Chondrocyte (in vitro differentiated cells): ENCODE measurements at places on chromosomes 5 and 9. TPM values are rescaled to one million over a fixed set of nuclear protein-coding genes. Genes with fewer than 3 reads are reported as not detected.
A peak's percentile ranks its signal among the peaks of the same experiment; 100 is the strongest.

- peaks cover 10% of the 10 kb centered on the region for H3K4me1 ChIP-seq
- H3K4me3 ChIP-seq = no peak overlapping the region
- H3K27me3 ChIP-seq = peaks cover 5% of the 10 kb centered on the region
- peaks cover 2% of the 10 kb centered on the region for H3K36me3 ChIP-seq
- DNase-seq = no peak
Observed at GRCh38 chr9:99011161-99011709, 67.5 kb downstream of the COL15A1 start.

DNA sequence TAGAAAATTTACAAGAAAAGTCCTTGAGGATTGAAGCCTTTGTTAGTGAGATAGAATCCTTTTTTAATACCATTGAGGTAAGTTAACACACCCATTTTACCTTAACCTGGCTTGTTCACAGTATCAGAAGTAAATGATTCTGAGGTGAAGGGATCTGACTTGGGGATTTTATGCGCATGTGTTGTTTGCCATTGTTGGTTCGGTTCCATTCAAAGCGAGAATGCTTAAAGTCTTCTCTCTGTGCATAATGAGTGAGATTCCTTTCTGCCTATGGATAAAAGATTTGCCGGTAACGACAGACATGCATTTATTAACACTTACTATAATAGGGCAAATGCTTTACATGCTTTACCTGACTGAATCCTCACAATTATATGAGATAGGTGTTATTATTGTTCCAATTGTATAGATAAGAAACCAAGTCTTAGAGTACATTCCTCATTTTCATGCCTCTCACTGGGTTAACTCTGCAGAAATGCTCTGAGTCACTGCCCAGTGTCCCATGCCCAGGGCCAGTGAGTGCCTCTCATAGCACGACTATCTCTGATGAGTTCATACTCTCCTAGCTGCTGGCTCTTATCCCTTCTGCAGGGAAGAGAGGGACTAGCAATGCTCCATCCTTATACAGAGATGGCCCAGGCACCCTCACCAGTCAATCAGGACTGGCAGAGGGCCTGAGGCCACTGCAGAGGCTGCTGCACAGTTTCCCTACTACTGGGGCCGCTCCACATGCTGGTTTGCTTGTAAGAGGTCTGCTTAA is 54.4 kb downstream of the CMYA5 start:
- no peak overlapping the region for H3K27ac ChIP-seq
- no peak overlapping the region for H3K4me3 ChIP-seq
- H3K36me3 ChIP-seq = no peaks in the 10 kb centered on the region
- DNase-seq = no peak
- H3K27me3 ChIP-seq = peaks cover under 1% of the 10 kb centered on the region

- no peak for DNase-seq
- H3K4me3 ChIP-seq = no peak overlapping the region
- H3K27ac ChIP-seq = peak overlapping the region; percentile 97
- no peaks in the 10 kb centered on the region for H3K27me3 ChIP-seq
Observed at GRCh38 chr9:70479880-70480291, 65.4 kb upstream of the KLF9 start.

DNA sequence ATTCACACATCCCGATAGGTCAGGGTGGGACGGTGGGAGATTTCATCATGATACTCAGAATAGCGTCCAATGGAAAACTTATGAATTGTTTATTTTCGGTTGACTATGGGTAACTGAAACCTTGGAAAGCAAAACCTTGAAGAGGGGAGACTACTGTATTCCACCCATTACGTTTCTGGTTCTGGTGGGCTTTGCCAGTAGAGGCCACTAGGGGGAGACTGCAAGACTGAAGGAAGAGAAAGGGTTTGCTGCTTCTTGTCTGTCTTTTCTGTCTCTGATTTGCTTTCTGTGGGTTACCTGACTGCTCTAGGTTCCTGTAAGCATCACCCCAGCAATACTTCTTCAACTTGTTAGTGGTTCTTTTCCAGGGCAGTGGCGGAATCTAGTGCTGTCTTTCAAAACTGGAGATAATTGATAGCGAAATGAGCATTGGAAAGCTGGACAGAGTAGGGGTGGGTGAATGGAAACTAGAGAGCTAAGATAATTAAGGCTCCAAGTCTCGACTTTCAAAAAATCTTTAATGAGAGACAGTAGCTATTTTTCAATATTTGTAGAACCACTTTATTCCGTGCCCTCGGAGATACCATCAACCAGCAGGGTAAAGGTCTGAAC is 27.0 kb downstream of the GRIN3A start:
- no peak overlapping the region for H3K27ac ChIP-seq
- H3K27me3 ChIP-seq = peaks cover 25% of the 10 kb centered on the region
- H3K36me3 ChIP-seq = no peaks in the 10 kb centered on the region
- no peaks in the 10 kb centered on the region for H3K4me1 ChIP-seq
- no peak overlapping the region for H3K4me3 ChIP-seq

DNA sequence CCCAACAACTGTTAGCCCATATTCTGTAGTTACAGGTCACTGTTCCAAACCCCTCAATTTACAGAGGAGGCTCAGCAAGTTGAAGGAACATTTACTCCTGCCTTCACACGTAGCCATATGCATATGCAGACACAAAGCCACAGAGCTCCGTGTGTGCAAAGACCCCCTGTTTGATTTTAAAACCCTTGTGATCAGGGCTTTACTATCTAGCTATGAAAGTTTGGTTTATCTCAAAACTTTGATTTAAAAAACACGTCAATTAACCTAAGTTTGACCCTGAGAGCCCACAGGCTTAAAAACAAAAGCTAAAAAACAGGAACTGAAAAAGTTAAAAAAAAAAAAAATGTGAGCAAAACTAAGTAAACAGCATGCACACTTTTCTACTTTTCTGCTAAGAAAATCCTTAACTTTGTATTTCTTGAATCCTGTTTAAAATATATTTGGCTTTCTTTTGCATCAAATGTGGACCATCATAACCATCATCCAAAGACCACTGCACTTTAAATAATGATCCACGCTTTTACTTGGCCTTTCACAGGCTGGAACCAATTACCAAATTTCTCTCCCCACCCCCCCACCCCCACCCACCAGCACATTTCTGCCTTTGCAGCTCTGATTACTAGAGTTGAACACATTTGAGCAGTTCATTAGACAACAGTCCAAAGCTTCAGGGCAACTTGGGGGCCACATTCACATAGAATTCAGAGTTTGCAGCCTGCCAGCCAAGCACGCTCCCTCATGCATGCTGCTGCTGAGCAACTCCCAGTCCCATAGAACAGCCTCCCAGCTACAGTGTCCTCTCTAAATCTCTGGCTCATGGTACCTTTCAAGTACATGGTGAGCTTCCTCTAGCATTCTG is 128.8 kb upstream of the MAP3K1 start:
- H3K4me1 ChIP-seq = peaks cover 4% of the 10 kb centered on the region
- H3K27ac ChIP-seq = no peak overlapping the region
- H3K4me3 ChIP-seq = no peak overlapping the region
- no peaks in the 10 kb centered on the region for H3K36me3 ChIP-seq
- H3K27me3 ChIP-seq = no peaks in the 10 kb centered on the region
- no peak for DNase-seq

- no peaks in the 10 kb centered on the region for H3K36me3 ChIP-seq
- DNase-seq = no peak
- H3K4me1 ChIP-seq = peaks cover 50% of the 10 kb centered on the region
- H3K27ac ChIP-seq = peak overlapping the region; percentile 97
Observed at GRCh38 chr5:5418764-5419163, 3.7 kb upstream of the ICE1 start.

- no peak overlapping the region for H3K4me3 ChIP-seq
- H3K27me3 ChIP-seq = no peaks in the 10 kb centered on the region
- peaks cover 19% of the 10 kb centered on the region for H3K4me1 ChIP-seq
Observed at GRCh38 chr5:128426090-128426534, 111.9 kb downstream of the FBN2 start.

- DNase-seq = no peak
- peaks cover 54% of the 10 kb centered on the region for H3K4me1 ChIP-seq
- H3K27ac ChIP-seq = peak within 1 kb of the TSS; percentile 99
- peak within 1 kb of the TSS; percentile 93 for H3K4me3 ChIP-seq
- no peaks in the 10 kb centered on the region for H3K36me3 ChIP-seq
Observed at GRCh38 chr9:112380102-112380824, at the start of gene HSDL2. TSS of gene HSDL2 (plus strand) at chr9:112380108. CDS start at chr9:112380164, 56 bp downstream.

DNA sequence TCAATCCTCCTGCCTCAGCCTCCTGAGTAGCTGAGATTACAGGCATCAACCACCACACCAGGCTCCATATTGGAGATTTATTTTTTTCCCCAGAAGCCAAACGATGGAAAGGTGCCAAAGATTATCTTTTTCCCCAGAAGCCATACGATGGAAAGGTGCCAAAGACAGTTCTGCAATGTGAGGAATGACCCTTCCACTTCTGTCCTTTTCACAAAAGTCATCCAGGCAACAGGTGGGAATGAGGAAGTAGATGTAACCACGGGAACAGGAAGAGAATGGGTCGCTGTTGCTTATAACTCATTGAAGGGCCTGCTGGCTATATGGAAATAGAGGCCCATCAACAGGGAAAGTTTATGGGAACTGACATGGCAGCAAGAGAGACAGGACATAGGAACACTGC is 233.7 kb upstream of the MSX2 start:
- H3K27ac ChIP-seq = no peak overlapping the region
- DNase-seq = no peak
- no peak overlapping the region for H3K4me3 ChIP-seq
- peaks cover 15% of the 10 kb centered on the region for H3K27me3 ChIP-seq
- no peaks in the 10 kb centered on the region for H3K4me1 ChIP-seq

GRCh38 chr9:8655071-8655470 is 855.5 kb upstream of the DMAC1 start:
- no peaks in the 10 kb centered on the region for H3K27me3 ChIP-seq
- H3K4me1 ChIP-seq = peaks cover 4% of the 10 kb centered on the region
- no peak overlapping the region for H3K4me3 ChIP-seq
- H3K27ac ChIP-seq = no peak overlapping the region

DNA sequence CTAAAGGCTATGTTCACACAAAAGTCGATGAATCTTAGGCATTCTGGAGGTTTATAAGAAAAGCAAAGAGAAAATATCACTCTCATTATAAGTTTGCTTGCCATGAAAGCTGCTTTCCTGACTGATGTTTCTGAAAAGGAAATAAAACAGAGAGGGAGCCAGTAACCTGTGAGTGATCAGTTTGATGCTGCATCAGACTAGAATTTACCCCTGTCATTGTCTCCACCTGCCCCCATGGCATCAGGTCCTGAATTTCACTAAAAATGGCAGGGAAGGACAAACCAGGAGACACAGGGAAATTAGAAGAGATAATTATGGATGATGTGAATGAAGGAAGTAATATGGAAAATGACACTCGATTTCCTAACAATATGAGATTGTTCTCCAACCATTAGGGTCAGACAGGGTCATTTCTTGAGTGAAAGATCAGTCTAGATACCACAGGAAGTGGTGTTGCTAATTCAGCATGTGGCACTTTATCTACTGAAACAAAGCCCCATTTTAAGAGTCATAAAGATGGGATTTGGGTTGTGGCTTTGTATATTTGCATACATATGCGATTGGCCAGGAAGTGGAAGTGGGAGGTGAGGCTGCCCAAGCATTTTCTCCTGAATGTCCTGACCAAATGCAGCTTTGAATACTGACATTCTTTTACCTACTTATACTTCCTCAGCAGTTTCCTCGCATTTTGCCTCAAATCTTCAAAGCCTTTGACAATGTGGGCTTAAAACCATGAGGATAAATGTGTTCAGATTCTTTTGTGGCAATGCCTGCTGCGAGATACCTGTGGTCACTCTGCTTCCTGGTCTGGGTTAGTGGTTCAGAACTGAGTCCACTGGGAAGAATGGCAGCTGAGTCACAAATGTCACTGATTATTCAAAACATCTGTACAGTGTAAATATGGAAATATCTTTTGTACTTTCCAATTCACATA is 29.7 kb downstream of the MEGF10 start:
- H3K4me3 ChIP-seq = no peak overlapping the region
- no peak for DNase-seq
- H3K36me3 ChIP-seq = no peaks in the 10 kb centered on the region

- H3K27me3 ChIP-seq = no peaks in the 10 kb centered on the region
- no peak overlapping the region for H3K4me3 ChIP-seq
- no peak for DNase-seq
- no peak overlapping the region for H3K27ac ChIP-seq
Observed at GRCh38 chr5:109278141-109278540, 131.6 kb downstream of the PJA2 start.

- H3K4me1 ChIP-seq = no peaks in the 10 kb centered on the region
- H3K36me3 ChIP-seq = no peaks in the 10 kb centered on the region
- H3K4me3 ChIP-seq = no peak overlapping the region
- H3K27ac ChIP-seq = no peak overlapping the region
- H3K27me3 ChIP-seq = no peaks in the 10 kb centered on the region
Observed at GRCh38 chr9:19154135-19154612, 26.9 kb upstream of the PLIN2 start.

- no peak for DNase-seq
- H3K36me3 ChIP-seq = no peaks in the 10 kb centered on the region
- H3K4me3 ChIP-seq = no peak overlapping the region
- no peaks in the 10 kb centered on the region for H3K4me1 ChIP-seq
- H3K27me3 ChIP-seq = no peaks in the 10 kb centered on the region
Observed at GRCh38 chr9:77521091-77521490, 127.0 kb downstream of the GNA14 start.

GRCh38 chr5:168530621-168531150 is 1.6 kb downstream of the FBLL1 start:
- no peaks in the 10 kb centered on the region for H3K27me3 ChIP-seq
- peak overlapping the region; percentile 71 for H3K4me3 ChIP-seq
- no peak overlapping the region for H3K27ac ChIP-seq

The PCDHA9 gene
- total RNA-seq = 1.2 to 2.0 TPM (median 1.3 TPM) in 3 replicates

The KIF4B gene
- 0.07 TPM in 1 of 3 replicates, not detected in the others for total RNA-seq

The ADAMTS16 gene
- 6.5 to 12.8 TPM (median 12.5 TPM) in 3 replicates for total RNA-seq

The ZDHHC11B gene
- total RNA-seq = 0.17 TPM in 1 of 3 replicates, not detected in the others
